Stomach (tissue), 19 donors: ENCODE measurements at places on chromosomes 11 and 22. TPM values are rescaled to one million over a fixed set of nuclear protein-coding genes. Genes with fewer than 3 reads are reported as not detected.

CKAP5 gene
- 143 TPM for total RNA-seq

HBG2 gene
- total RNA-seq: 1,854 TPM

- DNase-seq: no peak
Measured at GRCh38 chr11:87460842-87461637, 423.3 kb downstream of the TMEM135 start.

GRCh38 chr11:122240638-122241037 is 124.6 kb upstream of the BLID start:
- DNase-seq: no peak

ZFPL1 gene
- 28.4 TPM for total RNA-seq

MISFA gene
- total RNA-seq: not detected

DNA sequence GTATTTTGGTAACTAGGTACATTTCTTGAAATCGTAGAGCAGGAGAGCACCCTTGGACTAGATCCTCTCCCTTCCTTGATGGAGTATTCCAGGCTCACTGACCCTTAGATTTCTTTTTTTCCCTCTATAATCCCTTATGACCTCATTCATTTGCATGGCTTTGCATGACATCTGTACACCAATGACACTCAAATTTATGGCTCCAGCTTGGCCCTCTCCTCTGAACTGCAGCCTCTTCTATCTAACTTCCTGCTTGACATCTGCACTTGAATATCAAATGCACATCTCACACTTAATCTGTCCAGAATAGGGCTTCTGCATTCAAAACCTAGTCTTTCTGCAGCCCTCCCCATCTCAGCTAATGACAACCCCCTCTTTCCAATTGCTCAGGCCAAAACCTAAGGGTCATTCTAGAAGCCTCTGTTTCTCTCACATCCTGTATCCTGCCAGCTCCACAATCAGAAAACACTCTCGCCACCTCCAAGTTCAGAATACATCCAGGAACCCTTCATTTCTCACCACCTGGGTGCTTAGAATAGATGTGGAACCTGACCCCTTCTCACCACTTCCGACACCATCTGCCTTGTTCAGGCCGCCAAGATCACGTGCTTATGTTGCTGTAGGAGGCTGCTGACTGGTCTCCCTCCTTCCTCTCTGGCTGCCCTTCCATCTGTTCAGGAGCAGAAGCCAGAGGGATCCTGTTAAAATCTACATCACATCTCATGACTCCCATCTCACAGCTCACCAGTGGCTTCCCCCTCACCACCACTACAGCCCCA is 138.9 kb upstream of the MTNR1B start:
- no peak for DNase-seq

TSSK2 gene
- total RNA-seq: not detected

FGF3 gene
- total RNA-seq: not detected

GVQW3 gene
- 2.2 TPM for total RNA-seq

SLC6A5 gene
- not detected for total RNA-seq

DNA sequence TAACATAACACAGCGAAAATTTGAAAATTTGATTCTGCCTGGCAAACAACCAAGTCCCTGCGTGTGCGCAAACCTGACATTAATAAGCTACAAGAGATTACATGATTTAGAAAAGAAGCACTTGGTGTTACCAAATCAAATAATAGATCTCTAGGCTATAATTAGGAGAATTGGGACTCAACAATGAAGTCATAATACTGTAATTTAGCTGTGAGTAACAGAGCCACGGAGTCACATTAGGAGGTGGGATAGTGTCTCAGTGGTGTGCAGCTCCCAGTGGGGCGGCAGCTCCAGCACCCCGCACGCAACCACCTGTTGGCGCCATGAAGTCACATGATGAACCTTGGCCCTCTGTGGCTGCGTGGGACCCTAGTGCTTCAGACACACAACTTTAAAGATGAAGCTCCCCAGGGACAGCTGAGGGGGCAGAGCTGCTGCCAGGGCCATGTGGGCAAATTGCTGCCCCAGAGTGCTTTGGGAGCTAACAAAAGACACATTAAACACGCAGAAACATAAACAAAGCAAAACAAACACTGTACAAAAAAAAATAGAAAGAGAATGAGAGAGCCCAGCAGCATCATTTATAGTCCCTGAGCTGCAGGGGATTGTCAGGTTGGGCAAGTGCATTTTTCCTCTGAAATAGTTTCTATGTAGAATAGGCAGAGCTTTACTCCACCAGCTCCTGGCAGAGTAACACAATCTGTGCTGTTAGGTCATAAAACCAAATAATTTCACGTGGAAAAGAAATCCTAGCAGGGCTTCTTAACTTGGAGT is 605.6 kb downstream of the SOX6 start:
- no peak for DNase-seq

DNA sequence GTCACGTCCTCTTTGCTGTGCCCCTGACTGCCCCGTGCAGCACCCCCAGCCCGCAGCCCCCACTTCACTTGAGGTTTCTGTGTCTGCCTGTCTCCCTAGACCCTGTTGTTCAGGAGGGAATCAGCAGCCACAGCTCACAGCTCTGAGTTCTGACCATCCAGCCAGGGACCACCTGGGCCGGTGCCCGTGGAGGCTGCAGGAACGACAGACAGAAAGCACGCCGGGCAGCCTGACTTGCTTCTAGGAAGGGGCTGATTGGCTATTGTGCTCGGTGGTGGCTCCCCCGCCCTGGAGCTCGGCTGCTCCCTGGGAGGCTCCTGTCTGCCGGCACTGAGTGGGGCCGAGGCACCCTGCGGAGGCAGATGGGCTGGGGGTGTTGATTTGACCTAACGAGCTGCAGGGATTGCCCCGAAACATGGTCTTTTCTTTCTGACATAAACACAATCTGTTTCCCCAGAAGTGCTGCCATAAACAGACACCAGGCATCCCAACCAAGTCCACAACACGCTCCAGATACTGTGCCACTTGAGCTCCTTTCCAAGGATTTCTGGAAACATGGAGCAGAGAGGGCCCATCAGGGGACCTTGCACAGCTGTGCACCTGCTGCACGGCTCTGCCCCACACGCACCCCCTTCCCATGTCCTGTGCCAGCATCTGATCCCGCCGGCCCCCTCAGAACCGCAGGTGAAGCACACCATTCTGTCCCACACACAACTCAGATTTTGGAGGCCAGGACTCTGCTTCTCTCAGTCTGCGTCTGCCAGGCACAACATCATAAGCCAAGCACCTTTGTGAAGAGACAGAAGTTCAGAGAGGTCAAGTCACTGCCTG is 855.9 kb downstream of the TBC1D22A start:
- no peak for DNase-seq

PGR gene
- 8.2 TPM for total RNA-seq

SCGB1C1 gene
- total RNA-seq: not detected

CHADL gene
- total RNA-seq: 9.3 TPM

- DNase-seq: no peak
Measured at GRCh38 chr22:39183991-39184585, 31.6 kb upstream of the CBX7 start.

DNA sequence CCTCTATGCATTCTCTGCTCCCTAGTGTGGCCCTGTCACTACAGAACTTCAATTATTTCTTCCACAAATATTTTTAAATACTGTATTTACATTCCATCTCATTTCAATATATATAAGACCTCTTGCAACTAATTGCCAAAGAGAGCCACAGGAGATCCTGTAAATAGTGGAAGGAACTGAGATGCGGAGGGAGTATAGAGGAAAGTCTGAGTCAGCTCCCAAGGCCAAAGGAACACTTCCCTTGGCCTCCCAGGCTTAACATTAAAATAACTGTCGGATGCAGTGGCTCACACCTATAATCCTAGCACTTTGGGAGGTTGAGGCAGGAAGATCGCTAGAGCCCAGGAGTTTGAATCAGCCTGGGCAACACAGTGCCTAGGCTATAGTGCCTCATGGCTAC is 31.2 kb downstream of the RBFOX2 start:
- no peak for DNase-seq

DNA sequence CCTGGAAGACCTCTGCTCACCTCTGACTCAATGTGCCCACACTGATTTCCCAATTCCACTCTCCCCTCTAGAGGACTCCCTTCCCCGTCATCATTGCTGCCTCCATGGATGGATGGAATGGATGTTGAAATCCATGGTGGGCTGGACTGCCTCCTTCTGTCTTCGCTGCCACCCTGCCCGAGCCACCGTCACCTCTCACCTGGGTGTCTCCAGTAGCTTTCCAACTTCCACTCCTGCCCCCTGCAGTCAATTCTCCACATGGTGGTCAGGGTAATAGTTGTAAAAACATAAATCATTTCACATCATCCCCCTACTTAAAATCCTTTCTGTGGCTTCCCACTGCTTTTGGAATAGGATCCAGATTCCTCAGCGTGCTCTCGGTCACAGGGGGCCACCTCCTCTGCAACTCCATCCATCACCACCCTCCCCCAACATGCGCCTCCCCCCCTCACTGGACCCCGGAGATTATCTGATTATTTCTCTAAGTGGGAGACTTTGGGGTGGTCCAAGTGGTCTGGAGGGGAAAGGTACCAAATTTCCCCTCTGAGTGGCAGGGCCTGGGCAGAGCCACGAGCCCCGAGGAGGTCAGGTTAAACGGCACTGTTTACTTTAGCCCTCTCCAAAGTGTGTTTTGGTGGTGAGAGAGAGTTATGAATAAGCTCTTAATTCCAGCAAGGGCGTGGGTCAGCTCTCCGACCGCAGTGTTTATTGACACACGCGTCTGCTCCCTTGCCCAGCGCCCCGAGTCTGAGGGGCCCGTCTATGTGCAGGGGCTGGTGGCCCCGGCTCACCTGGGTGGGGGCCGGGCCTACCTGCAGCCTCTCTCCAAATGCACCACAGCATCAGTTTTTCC is 313.7 kb downstream of the MN1 start:
- peak; percentile 76 for DNase-seq

CCDC81 gene
- not detected for total RNA-seq

GRCh38 chr22:37184816-37185541 is 3.1 kb downstream of the C1QTNF6 start:
- no peak for DNase-seq
